ENCODE measurements at places on chromosomes 12 and 14.

- DNase-seq, result no peak
These were observed 349.7 kb upstream of the FAR2 start for GRCh38 chr12:28799348-28799747.

GRCh38 chr12:31510034-31510433 is 80.9 kb downstream of the DENND5B start:
- no peak for DNase-seq

- DNase-seq, result no peak
These were observed 11.6 kb downstream of the HVCN1 start for GRCh38 chr12:110677206-110677911.

DNA sequence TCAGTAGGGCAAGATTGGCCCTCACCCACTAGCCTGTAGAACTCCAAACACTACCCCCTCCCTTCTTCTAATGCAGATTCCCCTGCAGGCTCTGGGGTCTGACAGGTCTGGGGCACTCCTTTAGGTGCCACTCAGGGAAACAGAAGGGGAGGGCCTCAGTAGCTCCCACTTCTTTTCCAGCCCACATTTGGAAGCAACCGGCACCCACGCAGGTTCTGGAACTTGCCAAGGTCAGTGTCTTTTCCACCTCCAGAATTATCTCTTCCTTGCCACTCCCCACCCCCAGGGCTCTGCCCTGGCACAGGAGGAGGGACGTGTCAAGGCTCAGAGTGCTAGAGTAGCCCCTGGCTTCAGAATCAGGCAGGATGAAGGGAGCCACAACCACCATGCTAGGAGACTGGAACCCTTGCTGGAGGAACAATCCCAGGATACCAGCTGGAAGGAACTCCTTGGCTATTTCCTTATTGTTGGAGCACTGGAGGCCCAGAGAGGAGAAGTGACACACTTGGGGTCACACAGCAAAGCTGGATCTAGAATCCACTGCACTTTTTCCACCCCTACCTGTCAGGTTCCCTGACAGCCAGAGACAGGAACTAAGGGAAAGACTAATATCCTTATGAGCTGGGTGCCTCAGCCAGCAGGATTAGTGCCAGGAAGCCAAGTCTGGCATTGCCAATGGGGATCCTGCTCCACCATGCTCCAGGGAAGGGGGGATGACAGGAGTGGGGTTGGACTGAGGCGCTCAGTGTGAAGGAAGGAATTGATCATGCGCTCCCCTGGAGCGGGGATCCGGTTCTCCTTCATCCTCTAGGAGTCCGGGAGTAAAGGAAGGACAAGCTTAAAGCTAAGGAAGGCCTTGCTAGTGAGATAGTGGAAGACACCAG is 1.8 kb upstream of the FIGNL2 start:
- DNase-seq, result no peak

GRCh38 chr14:72810201-72810600 is 83.7 kb downstream of the DPF3 start:
- no peak for DNase-seq

DNA sequence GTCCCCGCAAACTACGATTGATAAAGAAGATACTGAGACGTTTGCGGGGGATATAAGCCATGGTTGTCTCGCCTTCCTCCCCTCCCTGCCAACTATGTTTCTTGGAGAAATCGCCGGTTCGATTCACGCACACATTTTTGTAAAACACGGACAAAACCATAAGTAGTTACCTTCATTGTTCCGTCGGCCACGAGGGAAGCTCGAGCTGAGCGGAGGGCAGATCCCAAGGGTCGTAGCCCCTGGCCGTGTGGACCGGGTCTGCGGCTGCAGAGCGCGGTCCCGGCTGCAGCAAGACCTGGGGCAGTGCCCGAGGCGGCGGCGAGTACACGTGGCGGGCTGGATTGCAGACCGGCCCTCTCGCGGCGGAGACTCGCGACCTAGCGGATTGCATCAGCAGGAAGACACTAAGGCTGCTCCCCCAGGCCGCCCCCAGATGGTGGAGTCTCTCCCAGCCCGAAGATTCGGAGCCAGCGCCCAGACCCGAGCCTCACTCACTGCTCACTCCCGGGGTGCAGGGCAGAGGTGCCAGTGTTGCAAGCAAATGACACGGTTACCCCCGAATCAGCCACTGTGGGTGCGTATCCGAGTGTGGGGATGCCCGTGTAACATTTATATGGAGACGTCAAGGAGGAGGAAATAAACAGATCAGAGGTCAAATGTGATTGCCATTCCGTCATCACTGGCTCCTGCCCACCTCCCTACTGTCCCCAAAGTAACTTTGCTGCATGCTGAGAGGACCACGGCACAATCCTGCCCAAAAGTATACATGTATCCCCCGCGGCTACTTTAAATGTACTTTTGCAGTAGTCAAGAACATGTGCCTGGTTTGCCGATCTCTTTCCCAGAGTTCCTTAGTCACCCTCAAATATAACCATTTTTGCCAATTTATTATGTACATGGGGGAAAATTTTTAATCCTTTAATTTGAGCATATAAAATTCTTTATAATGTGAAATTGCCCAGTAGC is at the start of gene BCAT1:
TSS of gene BCAT1 (minus strand) at position 345 of the 966 bp plus-strand sequence. CDS start at position 176, 169 bp downstream.
- DNase-seq, result no peak

DNA sequence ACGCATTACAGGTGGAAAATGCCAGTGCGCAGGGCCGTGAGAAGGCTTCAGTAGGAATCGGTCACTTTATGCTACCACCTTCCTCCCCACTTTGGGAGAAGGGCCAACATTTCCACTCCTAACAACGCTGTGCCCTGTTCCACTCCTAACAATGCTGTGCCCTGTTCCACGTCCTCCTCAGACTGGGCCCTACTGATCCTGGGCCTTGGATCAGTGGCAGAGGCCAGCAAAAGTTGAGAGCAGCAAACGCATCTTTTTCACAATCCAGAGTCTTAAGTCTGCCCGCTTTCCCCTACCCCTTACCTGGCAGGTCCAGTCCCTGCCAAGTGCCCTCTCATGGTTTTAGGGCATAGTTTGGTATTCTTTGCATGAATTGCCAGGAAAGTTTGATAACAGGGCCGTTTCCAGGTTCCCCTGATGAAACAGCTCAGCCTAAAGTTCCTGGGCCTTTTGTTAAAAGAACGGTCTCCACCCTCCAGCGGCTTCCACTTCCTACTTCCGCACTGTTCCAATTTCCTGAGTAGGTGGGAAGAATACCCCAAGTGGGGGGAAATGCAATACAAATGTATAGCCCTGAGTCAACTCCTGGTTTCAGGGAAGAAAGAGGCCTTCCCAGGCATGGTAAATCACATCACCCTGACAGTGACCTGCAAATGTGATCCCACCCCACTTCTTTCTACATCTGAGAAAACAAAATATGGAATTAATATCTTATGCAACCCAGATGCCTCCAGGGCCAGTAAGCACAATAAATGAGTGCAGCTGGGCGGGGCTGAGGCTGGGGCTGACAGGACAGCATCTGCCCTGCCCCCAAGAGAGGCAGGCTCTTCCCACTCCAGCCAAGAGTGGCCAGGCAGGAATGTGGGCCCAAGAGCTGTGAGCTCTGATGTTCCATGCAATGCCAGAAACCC is 15.0 kb downstream of the KCTD10 start:
- DNase-seq, result no peak

- no peak for DNase-seq
These were observed 38.3 kb downstream of the DAO start for GRCh38 chr12:108918206-108918605.

- DNase-seq, result no peak
These were observed 422.2 kb downstream of the NOVA1 start for GRCh38 chr14:26175658-26176057.

- DNase-seq, result no peak
These were observed 339.0 kb downstream of the TMEM121 start for GRCh38 chr14:105865266-105865903.

DNA sequence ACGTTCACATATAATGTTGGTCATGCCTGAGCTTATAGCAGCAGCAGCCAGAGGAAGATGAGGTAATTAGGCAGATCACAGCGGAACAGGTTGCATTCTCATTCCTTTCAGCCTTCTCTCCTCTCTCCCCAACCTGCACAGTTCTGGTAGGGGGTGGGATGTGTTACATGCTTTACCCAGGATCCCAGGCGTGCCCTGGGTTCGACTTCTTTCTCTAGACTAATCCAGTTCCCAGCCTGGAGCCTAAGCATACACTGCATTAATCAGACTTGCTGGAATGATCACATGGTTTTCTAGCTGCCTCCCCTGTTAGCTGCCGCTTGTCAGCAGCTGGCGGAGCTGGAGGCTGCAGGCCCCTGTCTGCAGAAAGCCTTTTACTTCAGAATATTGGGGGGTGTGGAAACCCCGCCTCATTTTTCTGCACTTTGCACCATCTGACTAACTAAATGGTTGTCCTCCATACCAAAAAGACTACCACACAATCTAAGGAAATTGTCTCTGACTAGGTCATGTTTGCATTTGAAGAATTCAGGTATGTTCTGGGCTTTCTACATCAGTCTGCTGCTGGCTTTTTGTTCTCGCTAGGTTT is 46.0 kb upstream of the EVL start:
- DNase-seq, result no peak

DNA sequence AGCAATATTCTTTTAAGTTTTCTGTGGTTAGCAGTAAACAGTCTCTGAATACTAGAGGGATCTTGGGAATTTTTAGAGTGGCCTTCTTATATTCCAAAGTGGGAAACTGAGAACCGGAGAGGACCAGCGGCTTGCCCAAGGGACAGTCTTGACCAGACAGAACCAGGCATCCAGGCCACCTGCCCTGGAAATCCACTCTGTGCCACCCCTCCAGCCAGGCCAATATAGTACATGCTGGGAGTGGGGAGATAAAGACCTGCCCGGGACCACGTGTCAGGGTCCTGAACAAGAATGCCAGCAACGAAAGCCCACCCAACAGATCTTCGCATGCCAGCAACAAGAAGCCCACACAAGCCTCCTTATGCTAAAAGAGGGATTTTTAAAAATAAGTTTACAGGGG is 49.4 kb upstream of the RIN3 start:
- DNase-seq, result no peak

DNA sequence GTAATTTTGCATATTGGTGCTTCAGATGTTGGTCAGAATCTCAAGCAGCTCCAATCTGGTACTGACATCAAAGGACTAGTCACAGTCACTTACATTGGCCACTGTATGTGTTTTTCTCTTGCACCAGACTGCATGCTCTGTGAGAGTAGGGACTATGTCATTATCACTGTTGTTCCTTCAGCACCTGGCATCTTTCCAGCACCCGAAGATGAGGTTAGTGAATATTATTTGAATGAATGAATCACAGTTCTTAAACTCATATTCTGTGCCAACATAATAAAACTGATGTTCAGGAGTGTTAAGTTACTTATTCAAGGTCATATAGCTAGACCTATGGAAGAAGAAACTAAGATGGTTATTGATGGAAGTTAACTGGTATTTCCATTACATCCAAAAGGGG is 204.5 kb upstream of the TBX3 start:
- DNase-seq, result no peak

DNA sequence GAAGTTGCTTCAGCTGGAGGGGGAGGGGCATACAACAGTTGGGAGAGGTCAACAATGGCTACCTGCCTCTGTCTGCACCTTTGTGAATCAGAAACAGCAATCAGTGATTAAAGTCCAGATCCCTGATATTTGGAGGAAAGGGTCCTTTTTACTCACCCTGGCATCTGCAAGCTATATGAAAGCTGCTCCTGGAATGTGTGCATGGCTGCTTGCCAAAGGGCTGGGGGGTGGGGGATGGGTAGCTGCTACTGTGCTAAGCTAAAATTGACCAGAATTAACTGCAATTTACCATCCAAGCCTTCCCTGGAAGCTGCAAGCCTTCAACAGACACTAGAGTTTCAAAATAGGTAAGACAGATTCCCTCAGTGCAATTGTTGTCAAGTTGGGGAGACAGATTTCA is 13.5 kb upstream of the GTF2A1 start:
- DNase-seq, result no peak

DNA sequence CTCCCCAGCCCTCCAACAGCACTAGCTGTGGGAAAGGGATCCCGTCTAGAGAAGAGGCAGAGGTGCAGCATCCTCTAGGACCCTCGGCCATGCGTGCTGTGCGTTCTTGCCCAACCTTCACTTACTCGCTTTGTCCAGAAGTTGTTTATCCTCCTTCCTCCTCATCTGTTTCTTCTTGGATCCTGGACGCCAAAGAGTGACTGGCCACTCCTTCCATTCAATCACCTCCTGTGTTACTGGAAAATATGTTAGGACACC is 140.5 kb downstream of the ZFP36L1 start:
- no peak for DNase-seq

- no peak for DNase-seq
These were observed 49.5 kb downstream of the TSPAN19 start for GRCh38 chr12:84986586-84986985.

DNA sequence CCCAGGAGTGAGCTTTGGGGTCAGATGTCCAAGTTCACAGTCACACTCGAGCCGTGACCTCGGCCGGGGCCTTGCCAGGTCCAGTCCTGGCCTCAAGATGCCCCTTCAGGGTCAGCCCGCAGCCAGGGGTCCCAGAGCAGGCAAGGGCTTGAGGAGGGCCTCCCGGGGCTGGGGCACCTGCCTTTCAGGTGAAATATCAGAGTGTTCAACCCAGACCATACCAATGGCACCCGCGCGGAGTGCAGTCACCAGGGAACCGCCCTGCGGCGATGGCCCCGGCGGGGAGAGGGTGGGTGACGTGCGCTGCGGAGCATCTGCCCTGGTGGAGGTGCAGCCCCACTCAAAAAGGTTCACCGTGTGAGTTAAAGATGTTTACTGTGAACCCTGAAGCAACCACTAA is 16.9 kb downstream of the LRCOL1 start:
- DNase-seq, result no peak

GRCh38 chr12:95203487-95204030 is 13.7 kb downstream of the FGD6 start:
- DNase-seq, result no peak

DNA sequence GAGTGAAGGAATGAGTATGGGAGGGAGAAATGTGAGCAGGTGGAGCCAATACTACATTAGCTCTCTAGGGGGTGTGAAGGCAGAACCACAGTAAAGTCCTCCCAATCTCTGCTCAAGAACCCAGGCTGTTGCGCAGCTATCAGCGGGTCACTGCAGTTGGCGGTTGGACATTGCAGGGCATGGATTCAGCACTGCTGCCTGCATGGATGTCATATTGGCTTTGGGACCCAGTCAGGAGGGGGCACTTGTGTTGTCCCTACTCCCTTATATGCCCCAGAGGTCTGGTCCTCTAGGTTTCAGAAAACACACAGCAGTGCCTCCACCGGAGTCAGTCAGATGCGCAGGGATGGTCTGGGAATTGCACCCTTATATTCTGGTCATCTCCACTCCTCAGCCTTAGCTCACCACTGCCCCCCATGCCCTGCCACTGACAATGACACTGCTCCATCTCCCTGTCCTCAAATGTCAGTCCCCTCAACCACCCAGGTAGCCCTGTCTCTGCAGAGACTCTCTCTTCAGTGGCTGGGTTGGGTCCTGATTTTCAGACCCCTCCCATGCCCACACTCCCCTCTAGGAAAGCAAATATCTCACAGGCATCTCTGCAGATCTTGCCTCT is 9.6 kb downstream of the ZDHHC22 start:
- DNase-seq, result no peak

GRCh38 chr14:99205086-99205688 is 66.8 kb downstream of the BCL11B start:
- DNase-seq, result no peak

GRCh38 chr12:26748741-26749431 is 84.1 kb downstream of the ITPR2 start:
- DNase-seq, result no peak
